Activated naive CD8-positive, alpha-beta T cell treated with anti-CD3 and anti-CD28 coated beads for 36 hours (primary cell): ENCODE measurements at places on chromosomes 2 and 18. TPM values are rescaled to one million over a fixed set of nuclear protein-coding genes. Genes with fewer than 3 reads are reported as not detected.

DNA sequence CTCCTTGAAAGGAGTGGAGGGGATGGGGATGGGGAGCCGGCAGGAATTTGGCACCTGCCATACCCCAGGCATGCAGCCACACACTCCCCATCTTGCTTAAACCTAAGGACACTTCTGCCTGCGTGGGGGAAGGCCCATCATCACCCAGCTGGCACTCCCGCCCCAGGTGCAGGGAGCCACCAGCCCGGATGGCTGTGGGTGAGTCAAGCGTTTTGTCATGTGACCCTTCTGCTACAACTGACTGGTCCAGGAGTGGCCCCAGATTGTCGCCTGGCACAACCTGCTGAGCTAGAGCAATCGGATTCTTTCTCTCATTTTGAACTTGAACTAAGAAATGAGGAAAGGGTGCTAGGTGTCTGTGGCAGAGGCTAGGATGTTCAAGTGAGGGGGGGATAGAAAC, 61.3 kb downstream of the TSN start:
- DNase-seq = no peak
- H3K27ac ChIP-seq = no peak overlapping the region
- peaks cover 2% of the 10 kb centered on the region for H3K36me3 ChIP-seq
- peaks cover 4% of the 10 kb centered on the region for H3K27me3 ChIP-seq

The SLC16A14 gene
- 1.0 TPM for total RNA-seq

DNA sequence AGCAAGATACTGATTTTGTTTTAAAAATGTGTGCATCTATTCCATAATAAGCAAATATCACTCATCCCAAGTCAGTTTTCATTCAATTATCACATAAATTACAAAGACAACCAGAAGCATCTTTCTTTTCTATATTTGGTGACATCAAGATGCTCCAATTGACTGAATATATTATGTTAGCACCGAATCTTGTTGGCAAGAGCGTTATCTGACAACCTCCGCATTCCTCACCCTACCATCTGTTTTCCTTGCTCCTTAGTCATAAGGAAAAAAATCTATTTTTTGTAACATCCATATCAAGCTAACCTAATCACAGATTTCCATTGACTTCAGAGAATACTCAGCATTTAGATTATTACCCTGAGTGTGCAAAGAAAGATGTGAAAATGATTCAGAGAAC, 212.2 kb upstream of the KYNU start:
- no peak overlapping the region for H3K27ac ChIP-seq
- no peaks in the 10 kb centered on the region for H3K4me1 ChIP-seq
- DNase-seq = no peak
- H3K27me3 ChIP-seq = no peaks in the 10 kb centered on the region

The DSG2 gene
- 0.70 TPM for total RNA-seq

- no peaks in the 10 kb centered on the region for H3K27me3 ChIP-seq
- H3K4me1 ChIP-seq = peaks cover 6% of the 10 kb centered on the region
- H3K36me3 ChIP-seq = no peaks in the 10 kb centered on the region
- DNase-seq = no peak
- H3K4me3 ChIP-seq = no peak overlapping the region
- H3K27ac ChIP-seq = no peak overlapping the region
These were observed 37.6 kb upstream of the RALBP1 start for GRCh38 chr18:9437672-9438071.

The HOXD4 gene
- total RNA-seq = not detected
